Pancreas (tissue), 10 donors: ENCODE measurements at places on chromosomes 2 and 18. TPM values are rescaled to one million over a fixed set of nuclear protein-coding genes. Genes with fewer than 3 reads are reported as not detected.

- peak; percentile 71 for DNase-seq
Measured at GRCh38 chr18:70464343-70465114, 175.7 kb downstream of the SOCS6 start.

GRCh38 chr2:231028889-231029288, 8.4 kb upstream of the C2orf72 start:
- no peak for DNase-seq

TRIM54 gene
- total RNA-seq, result 0.40 TPM

GRCh38 chr2:240990266-240990529, 8.2 kb upstream of the SNED1 start:
- no peak for DNase-seq

DNA sequence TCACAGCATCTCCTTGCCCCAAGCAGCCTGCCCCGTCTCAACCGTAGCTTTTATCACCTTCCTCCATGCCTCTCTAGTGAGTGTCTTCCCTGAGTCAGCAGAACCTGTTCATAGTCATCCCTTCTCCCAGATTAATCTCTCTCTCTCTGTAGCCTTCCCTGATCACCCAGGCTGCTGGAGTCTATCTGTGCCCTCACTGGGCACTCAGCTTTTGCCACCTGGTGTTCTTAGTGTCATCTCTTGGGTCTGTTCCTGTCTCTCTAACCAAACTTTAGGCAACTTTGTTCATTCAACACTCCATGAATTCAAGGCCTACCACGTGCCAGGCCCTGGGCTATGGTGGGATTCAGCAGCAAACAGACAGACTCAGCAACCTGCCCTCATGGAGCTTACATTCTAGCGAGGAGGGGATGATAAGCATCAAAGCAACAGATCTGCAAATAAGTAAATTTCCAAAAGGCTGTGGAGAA, 159.1 kb downstream of the SMAD7 start:
- no peak for DNase-seq

- no peak for DNase-seq
Measured at GRCh38 chr2:151159109-151159662, 102.5 kb downstream of the RBM43 start.

DNA sequence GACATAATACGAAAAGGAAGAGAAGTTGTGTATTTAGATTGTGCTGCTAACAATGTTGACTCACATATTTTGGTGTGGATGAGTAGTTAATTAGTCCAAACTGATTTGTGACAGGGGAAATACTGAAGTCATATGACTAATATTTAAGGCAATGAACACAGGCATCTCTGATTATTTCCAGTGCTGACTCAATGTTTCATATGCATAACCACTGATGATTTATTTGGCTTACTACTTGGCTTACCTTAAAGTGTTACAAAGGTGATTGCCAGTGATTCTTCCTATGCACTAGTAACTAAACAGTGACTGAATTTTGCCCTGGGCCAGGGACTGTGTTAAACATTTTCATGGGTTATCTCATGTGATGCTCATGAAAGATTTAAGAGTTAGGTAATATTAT, 722.6 kb downstream of the METTL4 start:
- DNase-seq, result no peak

DNA sequence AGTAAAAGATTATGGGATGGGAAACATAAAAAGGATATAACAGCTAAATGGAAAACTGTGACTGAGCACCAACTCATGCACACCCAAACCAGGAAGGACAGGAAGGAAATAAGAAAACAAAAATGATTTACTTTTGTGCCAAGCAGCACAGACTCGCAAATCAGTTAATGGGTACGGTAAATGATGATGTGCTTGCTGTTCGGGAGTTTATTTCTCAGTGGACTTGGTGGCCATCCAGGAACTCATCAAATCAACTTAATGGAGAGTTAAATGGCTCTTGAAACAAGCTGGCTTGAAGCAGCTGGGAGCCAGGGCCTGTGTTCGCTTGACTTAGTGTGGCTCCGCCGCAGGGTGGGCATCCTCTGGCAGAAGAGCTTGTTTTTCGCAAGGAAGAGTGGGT, 36.2 kb downstream of the MTCL1 start:
- no peak for DNase-seq

RUFY4 gene
- not detected for total RNA-seq

DNA sequence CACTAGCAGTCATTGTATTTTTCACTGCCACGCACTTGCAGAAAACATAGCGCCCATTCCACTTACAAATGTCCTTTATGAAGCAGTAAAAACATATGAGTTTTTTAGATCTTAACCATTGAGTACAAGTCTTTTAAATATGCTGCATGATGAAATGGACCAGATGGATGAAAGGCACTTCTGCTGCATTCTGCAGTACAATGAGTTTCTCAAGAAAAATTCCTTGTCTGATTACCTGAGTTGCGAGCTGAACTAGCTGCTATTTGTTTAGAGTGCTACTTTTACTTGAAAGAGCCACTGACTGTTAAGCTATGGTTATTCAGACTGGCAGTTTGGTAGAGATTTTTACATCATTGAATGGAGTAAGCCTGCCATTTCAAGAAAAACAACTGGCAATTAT, 825.5 kb upstream of the ACVR2A start:
- no peak for DNase-seq

RIT2 gene
- not detected for total RNA-seq

DNA sequence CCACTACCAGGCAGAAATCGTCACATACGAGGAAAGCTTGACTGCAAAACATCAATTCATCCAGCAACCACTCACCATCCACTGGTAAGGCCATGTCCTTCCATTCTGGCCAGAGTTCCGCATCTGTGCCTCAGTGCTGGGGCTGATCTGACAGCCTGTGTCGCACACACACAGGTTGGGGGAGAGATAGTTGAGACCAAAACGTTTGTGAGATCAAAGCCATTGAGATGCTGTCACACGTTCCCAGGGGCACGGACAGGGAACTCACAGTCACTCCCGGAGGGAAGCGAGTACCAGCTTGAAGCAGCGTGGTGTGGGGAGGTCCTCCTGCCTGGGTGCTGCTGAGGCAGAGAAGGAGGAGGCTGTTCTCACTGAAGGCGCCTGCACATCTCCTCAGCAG, 458.5 kb upstream of the SALL3 start:
- DNase-seq, result no peak

RAD51AP2 gene
- 0.09 TPM for total RNA-seq

DNA sequence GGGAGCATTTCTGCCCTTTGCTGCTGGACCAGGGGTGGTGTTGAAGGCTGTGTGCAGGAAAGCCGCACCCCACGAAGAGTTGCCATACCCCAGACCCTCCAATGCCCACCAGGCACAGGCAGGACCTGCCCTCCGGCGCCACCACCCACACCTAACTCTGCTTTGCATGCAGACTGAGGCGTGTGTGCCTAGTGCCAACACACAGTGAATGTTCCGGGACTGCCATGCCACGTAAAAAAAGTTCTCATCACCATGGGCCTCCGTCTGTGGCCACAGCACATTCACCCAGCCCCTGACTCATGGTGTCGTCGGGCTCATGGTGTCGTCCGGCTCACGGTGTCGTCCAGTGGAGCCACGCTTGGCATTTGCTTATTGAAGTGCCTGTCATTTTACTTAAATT, 184.9 kb upstream of the RAB6C start:
- DNase-seq, result no peak

DNA sequence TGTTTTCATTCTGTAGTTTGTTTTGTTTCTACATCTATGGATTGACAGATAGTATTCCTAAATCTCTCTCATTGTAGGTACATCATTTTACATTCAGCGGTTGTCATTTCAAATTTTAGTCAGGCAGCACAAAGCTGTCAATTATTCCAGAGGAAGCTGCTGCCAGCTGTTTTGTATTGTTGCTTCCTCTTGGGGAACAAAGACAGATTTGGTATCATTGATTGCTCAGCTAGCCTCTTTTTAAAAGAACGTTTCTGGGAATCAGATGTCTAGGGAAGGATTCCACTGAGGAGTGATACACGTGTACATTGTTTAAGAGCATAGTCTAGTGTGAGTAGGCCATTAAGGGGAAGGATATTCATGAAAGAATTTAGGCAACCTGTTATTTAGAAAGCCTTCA, 145.8 kb downstream of the AGPS start:
- DNase-seq, result no peak

DNA sequence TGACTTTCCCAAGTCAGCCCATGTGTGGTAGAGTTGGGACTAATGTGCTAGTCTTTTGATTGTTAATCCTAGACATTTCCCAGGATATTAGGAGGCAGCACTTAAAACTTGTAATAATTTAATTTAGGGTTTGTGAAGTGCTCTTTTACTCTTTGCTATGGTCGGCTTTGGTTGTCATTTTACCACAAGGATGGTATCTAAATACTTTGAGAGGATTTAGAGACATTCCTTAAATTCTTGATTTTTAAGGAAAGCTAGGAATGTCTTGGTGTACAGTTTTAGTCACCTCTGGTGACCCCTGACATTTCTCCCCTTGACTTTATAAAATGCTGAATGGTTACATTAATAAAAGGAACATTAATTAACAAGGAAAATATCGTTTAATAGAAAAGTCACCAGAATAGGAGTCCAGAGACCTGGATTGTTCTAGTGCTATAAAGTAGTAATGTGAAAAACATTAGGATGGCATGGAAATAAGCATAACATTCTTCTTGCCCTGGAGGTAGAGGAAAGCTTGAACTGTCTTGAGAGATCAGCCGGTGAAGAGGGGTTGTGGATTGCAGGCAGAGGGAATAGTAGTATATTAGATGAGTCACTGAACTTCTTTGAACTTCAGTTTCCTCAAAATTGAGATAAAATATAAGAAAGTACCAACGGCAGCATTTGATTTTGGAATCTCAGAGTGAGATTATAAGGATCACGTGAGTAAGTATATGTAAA, 209.2 kb downstream of the MCFD2 start:
- DNase-seq, result no peak

RESP18 gene
- not detected for total RNA-seq

- no peak for DNase-seq
Measured at GRCh38 chr2:23534771-23535170, 149.8 kb downstream of the KLHL29 start.

- no peak for DNase-seq
Measured at GRCh38 chr2:136327162-136327852, 209.4 kb upstream of the CXCR4 start.

EML6 gene
- total RNA-seq, result 1.2 TPM

DNA sequence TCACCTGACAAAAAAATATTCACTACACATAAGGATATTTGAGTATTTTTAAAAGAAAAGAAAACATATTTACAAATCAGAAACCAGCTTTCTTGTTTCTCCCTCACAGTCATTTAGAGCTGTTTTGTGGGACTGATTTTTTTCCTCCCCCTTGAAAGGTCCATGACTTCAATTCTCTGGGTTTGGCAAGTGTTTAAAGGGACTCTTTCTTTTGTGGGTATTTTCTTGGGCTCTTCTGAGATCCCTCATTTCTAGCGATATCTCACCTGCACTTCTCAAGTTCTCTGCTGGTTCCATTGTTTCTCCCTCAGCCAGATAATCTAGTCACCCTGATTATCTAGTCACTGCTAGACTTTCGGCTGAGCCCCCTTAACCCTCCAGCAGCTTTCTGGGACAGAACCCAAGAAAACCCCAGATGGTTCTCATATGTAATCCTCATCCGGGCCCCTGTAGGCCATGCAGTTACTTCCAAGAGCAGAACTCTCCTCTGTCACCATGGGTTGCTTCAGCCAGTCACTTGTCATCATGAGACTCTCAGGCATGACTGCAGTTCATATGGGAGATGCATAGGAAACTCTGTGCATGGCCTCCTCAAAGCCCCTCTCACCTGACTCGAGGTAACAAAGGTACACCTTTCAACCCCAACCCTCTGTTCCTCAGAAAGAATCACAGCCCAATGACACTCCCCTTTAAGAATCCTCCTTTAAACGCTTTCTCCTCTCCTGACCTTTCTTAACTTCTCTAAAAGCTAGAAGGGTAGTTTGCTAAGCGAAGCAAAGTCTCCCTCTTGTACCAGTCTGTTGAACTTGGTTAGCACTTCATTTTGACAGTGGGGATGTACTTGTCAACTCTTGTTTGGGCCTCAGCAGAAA, 36.7 kb upstream of the ITGA4 start:
- DNase-seq, result no peak

LYPD6B gene
- 3.3 TPM for total RNA-seq

MAPK4 gene
- 0.93 TPM for total RNA-seq

DNA sequence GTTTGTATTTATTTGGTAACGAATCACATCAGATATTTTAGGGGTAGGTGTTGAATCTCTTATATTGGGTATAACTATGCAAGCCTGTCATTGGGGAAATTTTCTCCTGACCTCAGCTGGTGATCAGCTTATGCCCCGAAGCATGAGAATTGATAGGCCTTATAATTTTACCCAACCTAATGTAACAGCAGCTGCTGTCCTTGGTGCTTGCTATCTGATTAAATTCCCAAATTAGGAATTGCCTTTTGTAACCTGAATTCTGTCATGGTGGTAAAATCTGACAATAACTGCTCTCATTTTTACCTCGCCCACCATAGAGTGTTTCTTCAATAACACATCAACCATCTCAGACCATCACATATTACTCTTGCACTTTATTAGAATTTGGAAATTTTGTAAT, 1542.6 kb upstream of the PIK3C3 start:
- DNase-seq, result no peak

- no peak for DNase-seq
Measured at GRCh38 chr2:153963256-153963655, 91.5 kb downstream of the GALNT13 start.

GRCh38 chr2:100228967-100229366, 86.6 kb upstream of the AFF3 start:
- no peak for DNase-seq

GRCh38 chr2:153641046-153641445, 162.5 kb upstream of the RPRM start:
- no peak for DNase-seq

TXNDC2 gene
- not detected for total RNA-seq

- no peak for DNase-seq
Measured at GRCh38 chr2:186853951-186854350, 5.0 kb upstream of the ZSWIM2 start.

DNA sequence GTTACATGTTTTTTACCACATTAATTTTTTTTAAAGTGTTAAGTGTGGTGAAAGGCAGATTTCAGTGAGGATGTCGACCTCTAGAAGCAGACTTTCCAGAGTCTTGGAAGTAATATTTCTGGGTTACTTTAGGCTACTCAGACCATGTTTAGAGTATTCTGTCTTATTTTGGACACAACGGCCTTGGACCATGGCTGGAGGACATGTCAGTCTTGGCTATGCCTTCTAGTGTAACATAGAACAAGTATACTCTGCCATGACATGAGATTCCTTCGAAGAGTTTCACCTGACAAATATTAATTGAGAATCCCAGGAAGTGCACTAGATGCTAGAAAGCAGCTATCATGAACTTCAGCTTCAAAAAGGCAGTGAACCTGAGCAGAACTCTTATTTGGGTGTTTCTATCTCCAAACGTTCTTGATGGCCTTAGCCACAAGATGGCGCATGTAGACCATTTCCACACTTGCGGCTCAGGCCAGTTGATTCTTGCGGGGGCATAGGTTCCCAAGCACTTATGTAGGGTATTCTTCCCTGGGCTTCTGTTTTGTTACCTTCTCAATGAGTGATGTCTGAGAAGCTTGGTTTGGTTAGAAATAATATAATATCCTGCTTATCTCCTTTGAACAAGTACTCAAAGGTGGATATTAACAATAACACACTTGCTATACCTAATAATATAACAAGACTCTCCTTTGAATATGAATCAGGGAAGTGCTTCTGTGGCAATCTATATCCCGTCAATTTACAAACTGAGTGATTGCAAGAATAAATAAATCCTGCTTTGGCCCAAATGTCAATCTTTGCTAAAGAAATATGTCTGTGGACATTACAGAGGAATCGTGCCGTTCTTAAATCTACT, 62.0 kb downstream of the CACNB4 start:
- no peak for DNase-seq
